ENCODE measurements at places on chromosomes 13 and 19.

GRCh38 chr13:36030670-36031331, 100.4 kb downstream of the DCLK1 start:
- no peak for DNase-seq

GRCh38 chr13:44719857-44720671, 143.9 kb upstream of the TSC22D1 start:
- no peak for DNase-seq

DNA sequence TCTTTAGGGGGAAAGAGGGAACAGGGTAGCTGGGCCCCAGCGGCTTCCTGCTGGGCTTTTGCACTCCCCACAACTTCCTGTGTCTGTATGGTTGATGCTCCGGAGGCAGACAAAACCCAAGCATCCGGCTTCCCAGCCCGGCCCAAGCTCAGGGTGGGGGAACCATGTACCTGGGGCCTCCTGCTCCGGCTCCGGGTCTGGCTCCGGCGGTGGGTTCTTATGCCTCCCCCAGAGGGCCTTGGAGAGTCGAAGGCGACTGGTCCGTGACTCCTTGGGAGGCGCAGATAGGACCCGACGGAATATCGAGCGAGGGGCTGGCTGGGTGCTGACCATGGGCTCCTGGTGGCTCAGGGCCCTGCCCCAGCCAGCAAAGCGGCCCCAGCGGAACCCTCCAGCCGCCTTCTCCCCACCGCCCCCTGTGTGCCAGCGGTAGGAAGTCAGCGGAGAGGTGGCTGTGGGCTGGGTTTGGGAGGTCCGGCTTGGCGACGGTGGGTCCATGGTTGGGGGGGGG, 428 bp downstream of the RASAL3 start:
- DNase-seq = no peak

DNA sequence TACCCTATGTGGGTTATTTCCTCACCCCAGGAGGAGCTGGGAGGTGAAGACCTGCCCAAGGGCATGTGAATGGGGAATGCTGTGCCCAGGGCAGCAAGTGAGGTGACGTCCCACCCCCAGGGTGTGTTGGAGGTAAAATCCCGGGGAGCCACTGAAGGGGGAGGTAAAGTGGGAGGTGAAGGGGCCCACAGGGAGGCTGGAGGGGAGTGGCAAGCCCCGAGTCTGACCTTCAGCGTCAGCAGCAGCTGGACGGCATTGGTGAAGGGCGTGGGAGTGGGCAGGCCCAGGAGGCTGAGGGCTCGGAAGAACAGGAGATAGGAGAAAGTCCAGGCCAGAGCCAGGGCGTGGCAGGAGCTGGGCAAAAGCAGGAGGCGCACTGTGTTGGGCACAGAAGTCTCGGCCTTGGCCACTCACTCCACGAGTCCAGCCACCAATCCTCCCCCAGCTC, 2.4 kb downstream of the MBOAT7 start:
- DNase-seq = no peak

- DNase-seq = no peak
Measured at GRCh38 chr19:16330368-16330801, 5.8 kb downstream of the KLF2 start.

DNA sequence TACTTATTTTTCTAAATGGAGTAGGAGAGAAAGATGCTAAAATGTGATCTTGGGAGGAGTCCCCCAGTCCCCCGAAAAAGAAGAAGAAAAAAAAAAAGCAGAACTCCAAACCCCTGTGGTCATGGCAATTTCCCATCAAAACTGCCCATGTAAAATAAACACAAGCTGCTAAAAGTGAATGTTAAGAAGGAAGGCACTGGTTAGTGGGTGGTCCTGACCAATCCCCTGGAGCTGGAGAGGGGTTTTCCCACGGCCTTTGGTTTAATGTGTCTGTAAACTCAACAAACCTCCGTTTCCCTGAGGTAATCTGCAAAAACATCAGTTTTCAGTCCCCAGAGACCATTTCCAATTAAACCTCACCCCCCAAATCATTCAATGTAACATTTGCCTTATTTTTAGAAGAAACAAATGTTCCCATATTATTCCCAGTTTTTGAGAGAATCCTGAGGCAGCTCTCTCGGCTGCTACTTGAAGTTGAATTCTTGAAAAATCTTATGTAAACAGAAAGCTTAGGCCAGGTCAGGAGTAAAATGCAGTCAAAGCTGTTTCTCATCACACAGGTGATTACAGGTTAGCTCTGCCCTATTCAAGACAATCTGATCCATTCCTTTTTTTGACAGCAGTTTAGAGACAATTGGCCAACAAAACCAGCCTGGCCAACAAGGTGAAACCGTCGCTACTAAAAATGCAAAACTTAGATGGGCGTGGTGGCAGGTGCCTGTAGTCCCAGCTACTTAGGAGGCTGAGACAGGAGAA, 17.0 kb downstream of the RAB3D start:
- DNase-seq = no peak

GRCh38 chr19:55986487-55986886, at the start of gene NLRP5:
Gene NLRP5 (plus strand): TSS chr19:55986775.
- DNase-seq = no peak

- DNase-seq = peak; percentile 57
Measured at GRCh38 chr13:35210261-35210660, 266.2 kb downstream of the MAB21L1 start.

DNA sequence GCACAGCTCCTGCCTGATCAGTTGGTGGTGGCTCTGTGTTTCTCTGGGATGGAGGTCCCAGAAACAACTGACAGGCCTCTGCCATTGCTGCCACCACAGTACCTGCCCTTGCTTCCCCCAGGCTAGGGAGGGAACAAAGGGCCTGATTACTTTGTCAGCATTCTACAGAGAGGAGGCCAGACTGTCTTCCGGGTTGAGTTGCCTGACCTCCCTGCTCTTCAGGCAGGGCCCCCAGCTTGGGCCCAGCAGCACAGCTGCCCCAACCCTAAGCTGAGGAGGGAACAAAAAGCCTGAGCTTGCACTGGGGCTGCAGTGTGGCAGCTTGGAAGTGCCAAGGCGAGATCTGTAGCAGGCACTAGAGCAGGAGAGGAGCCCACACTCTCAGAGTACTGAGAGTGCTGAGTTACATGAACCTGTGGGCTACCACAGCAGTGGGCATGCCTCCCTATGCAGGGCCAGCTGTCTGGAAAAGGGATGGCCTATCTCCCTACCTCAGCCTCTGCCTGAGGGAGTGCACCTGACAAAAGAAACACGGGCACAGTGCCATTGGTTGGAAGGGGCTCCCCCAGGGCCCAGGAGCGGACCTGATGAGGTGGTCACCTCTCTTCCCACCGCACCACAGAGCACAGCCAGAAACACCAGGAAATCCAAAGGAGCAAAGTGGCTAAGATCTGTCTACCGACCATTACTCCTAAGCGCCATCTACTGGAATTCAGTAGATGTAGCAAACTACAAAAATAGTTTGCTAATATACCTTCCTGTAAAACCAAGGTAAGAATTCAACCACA, 24.4 kb downstream of the SLC25A15 start:
- no peak for DNase-seq

DNA sequence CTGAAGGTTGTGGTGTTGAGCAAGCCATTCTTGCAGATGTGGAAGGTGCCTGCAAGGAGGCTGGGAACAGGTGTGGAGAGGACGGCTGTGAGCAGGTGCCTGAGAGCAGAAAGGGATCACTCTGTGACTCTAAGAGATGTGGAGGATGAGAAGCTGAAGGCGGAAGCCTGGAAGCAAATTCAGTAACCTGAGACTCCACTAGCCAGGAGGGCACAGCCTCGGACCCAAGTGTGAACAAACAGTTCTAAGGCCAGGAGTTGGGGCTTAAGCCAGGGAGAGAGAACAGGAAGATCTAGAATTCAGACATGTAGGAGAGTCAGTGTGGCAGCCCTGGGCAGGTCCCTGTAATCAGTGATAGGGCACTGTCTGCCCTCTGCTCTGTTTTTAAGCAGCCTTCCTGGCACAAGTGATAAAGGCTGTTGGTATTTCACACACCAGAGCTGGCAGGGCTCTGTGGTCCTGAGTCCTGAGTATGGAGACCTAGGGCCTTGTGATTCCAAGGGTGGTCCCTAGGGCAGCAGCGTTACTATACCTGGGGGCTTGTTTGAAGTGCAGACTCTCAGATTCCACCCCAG, 131.3 kb downstream of the SLC7A1 start:
- DNase-seq = no peak

- no peak for DNase-seq
Measured at GRCh38 chr13:58594747-58595600, 963.4 kb downstream of the PCDH17 start.

GRCh38 chr19:11578258-11579142, 1.1 kb upstream of the ACP5 start:
- DNase-seq = no peak

DNA sequence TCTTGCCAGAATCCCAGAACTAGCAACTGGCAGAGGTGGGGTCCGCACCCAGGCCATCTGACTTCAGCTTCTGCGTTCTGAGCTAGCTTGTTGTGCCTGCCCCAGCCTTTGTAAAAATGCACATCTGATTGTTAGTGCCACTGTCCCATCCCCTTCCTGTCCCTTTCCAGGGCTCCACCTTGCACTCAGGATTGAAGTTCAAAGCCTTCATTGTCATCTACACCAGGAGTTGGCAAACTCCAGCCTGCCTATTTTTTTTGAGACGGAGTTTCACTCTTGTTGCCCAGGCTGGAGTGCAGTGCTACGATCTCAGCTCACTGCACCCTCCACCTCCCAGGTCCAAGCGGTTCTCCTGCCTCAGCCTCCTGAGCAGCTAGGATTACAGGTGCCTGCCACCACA, 2.9 kb downstream of the THOP1 start:
- DNase-seq = no peak

GRCh38 chr19:3274942-3275582, 50.6 kb downstream of the CELF5 start:
- no peak for DNase-seq

DNA sequence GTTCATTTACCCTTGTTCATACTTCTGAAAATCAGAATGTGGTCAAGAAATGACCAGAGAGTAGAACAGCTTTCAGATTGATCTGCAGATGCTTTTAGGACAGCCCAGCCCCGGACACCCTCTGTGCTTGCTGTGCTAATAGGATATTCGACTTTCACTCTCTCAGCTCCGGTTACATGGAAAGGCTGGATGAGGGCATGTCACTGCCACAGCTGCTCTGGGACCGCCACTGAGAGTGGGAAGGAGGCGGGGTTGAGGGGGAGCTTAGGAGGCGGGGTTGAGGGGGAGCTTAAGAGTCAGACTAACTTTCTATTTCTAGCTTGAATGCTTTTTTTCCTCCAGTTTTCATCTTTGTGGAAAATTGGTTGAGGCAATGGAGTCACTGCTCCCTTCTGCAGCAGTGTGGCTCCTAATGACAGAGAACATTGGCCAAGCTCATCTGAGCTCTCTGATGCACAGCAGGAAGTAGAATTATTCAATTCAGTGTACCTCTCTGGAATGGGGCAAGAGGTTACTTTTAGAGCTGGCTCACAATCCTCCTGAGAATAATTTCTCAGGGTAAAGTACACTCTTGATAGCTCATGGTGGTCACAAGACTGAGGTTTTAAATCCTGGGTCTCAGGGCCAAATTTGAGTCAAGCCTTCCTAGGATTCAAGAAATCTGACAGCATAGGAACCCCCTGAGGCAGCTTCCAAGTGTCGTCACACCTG, 74.6 kb upstream of the NPAS1 start:
- no peak for DNase-seq
